NCI-H82 (cell line): ENCODE measurements at places on chromosomes 4 and X.

DNA sequence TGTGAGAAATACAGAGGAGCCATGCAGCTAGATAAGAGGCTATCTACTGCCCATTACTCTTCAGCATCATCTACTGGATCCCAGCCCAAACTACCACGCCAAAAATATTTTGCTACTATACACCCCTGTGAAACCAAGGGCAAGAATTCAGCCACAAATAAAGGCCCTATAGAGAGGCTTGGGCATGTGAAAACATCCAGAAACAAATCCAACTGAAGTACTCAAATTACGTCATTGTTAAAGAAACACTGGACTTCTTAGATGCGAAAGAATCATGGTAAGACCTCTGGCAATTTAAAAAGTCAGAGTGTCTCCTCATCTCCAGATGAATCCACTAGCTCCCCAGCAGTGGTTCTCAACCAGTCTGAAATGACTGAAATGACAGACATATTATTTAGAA, 12.8 kb downstream of the NDST3 start:
- DNase-seq, result no peak

- DNase-seq, result no peak
These were observed 255.5 kb upstream of the PITX2 start for GRCh38 chr4:110878413-110878812.

DNA sequence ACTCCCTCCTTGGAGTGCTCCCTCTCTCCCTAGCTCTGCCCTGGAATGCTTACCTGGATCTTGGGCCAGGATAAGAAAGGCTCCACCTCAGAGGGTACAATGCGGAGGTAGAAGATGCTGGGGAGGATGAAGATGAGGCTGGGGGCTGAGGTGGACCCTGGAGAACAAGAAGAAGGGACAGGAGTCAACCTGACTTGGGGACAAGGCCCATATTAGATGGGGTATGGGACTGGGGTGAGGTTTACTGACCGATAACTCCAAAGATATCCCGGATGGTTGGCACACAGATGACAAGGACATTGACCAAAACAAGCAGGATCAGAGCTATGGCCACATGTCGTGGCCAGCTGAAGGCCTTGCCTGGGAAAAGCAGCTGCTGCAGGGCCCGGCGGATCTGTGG, 10.6 kb downstream of the SLC38A5 start:
- no peak for DNase-seq

DNA sequence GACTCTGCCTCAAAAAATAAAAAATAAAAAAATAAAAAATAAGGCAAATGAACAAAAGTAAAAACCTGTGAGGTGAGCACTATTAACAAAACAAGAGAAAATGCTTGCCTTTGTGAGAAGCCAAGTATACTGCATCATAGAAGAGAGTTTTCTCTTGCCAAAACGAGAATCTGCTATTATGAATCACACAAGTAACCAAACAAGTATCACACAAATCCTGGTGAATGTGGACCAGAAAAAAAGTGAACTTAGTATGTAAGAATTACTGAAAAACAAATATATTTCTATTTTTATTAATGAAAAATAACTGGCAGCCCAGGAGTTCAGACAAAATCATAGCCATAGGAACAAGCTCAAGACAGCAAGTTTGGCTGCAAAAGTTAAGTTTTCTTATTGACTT, 193.5 kb downstream of the PDGFC start:
- no peak for DNase-seq

GRCh38 chrX:20059467-20060128, 57.1 kb downstream of the MAP7D2 start:
- DNase-seq, result no peak

DNA sequence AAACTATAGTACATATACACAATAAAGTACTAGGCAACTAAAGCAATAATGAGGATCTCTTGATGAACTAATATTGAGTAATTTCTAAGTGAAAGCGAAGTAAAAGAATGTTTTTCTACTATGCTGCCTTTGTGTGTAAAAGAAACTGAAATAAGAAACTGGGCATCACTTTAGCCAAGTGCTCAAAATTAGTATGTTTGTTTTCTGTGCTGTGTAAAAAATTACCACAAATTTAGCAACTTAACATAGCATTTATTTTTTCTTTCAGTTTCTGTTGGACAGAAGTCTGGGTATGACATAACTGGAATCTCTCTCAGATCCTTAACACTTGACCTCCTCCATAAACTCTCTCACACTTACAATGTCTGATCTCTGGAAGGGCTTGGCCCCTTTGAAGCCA, 687.1 kb upstream of the MAGEB2 start:
- DNase-seq, result no peak

GRCh38 chrX:70331161-70331560, 41.3 kb downstream of the KIF4A start:
- no peak for DNase-seq

DNA sequence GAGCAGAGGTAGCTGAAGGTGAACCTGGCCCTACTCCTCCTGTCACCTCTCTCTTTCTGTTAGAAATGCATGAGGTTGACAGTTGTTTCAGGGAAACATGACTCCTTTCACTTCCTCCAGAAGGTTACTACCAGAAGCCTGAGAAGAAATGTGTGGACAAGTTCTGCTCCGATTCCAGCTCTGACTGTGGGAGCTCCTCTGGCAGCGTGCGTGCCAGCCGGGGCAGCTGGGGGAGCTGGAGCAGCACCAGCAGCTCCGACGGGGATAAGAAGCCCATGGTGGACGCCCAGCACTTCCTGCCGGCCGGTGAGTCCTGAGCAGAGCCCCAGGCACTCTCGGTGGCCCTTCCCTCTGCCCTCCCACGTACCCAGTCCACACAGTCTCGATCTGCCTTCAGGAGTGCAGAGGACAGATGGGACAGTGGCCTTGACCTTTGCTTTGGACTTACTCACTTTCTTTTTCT, 61.3 kb upstream of the TLR2 start:
- DNase-seq, result no peak

- DNase-seq, result no peak
These were observed 25.7 kb downstream of the SLAIN2 start for GRCh38 chr4:48367016-48367415.

DNA sequence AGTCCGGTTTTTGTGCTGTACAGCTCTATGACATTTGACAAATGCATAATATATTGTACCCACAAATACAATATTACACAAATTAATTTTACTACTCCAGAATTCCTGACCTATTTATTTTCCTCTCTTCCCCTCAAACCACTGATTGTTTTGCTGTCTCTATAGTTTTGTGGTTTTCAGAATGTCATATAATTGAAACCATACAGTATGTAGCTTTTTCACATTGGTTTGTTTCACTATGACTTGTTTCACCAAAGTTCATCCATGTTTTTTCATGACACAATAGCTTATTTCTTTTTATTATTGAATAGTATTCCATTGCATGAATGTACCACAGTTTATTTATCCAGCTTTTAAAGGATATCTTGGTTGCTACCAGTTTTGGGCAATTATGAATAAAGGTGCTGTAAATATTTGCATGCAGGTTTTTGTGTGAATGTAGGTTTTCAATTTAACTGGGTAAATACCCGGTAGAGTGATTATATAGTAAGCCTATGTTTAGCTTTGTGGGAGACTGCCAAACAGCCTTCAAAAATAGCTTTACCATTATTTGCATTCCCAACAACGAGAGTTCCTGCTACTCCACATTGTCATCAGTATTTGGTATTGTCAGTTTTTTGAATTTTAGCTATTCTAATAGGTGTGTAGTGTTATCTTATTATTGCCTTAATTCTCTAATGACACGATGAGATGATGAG, 25.9 kb downstream of the RNF175 start:
- no peak for DNase-seq

DNA sequence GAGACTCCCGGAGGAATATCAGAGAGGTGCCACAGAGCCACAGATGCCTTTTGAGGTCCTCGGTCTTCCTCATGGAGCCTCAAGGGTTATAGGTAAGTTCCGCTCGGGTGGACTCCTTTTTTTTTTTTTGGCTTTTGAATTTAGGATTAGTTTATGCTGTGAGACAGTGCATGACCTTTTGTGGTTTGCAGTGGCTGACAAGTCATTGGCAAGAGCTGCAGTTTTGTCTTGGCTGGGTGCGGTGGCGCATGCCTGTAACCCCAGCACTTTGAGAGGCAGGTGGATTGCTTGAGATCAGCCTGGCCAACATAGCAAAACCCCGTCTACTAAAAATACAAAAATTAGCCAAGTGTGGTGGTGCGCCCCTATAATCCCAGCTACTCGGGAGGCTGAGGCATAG, 4.5 kb upstream of the GRSF1 start:
- no peak for DNase-seq

- peak; percentile 1 for DNase-seq
These were observed 322.8 kb upstream of the PPARGC1A start for GRCh38 chr4:24212642-24213041.

- DNase-seq, result no peak
These were observed 47.5 kb downstream of the ZGRF1 start for GRCh38 chr4:112589206-112589605.

- no peak for DNase-seq
These were observed 28.0 kb downstream of the TBL1X start for GRCh38 chrX:9492901-9493300.

GRCh38 chrX:39201305-39201990, 400.2 kb downstream of the MID1IP1 start:
- DNase-seq, result peak; percentile 2

GRCh38 chr4:15065516-15065915, 63.2 kb downstream of the CPEB2 start:
- DNase-seq, result no peak

DNA sequence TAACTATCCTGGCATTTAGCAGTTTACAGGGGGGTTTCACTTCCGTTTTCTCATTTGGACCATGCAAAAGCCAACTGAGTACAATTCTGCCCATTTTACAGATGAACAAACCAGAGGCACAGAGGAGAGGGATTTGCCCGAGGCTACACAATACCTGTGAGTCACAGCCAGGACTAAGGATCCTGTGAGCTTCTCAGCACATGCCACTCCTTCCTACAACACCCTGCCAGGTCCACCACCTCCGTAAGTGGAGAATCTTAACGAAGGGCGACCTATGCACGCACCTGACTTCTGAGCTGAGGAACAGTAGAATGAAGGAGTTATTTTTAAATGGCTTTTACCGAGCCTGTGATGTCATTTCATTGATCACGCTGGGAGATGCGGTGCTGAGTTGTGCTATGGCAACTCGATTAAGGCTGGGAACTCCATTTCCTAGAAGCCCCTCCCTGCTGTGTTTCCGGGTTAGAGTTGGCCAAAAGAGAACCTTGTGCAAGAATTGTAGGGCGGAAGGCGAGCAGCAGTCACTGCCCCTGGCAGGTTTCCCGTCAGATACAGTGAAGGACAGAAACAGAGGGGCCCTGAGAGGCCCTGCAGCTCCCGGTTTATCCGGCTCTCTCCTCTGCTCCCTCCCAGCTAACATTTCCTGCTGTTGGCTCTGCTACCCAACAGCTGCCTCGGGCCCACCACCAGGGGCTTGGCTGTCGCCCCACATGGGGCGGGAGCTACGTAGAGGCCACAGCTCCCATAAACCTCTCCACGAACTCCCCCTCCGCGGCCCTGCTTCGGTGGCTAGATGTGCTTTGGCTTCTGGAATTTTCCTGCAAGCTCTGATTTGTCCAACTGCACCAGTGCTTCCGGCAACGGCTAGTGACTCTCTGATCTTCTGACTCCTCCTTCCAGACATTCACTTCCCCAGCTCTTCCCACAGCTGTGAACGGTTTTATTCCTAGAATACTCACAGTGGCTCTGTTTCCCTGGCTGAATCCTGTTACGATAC, 75.1 kb upstream of the USP9X start:
- DNase-seq, result peak; percentile 6

GRCh38 chr4:125501568-125501967, 186.8 kb downstream of the FAT4 start:
- DNase-seq, result no peak

DNA sequence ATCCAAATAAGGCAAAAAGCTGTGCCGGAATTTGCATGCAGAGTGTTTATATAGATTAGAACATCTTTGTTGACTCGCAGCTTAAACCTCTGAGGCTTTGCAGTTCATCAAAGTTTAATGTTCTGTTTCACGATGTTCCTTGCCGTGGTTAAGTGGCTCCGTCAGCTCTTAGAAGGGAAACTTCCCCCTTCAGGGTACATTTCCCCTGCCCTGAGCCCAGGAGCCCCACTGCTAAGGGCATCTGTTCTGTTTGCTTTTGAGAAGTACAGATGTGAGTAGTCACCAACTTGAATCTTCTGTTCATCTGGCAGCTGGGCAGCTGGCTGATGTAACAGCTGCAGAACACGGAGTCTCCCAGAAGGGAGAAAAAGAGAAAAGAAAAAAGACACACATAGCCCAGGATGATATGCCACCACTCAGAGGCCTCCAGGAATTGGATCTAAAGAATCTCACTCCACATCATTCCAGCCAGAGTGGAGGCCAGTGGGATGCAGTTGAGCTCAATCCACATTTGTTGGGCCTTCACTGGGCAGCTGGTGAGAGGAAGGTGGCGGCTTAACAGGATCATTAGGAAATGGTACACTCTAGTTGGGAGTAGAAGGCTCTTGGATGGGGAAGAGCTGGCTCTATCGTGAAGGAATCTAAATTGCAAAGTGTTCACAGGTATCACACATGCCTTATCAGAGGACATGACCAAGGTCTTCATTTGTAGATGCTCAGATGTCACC, 178.7 kb upstream of the RBPJ start:
- no peak for DNase-seq

DNA sequence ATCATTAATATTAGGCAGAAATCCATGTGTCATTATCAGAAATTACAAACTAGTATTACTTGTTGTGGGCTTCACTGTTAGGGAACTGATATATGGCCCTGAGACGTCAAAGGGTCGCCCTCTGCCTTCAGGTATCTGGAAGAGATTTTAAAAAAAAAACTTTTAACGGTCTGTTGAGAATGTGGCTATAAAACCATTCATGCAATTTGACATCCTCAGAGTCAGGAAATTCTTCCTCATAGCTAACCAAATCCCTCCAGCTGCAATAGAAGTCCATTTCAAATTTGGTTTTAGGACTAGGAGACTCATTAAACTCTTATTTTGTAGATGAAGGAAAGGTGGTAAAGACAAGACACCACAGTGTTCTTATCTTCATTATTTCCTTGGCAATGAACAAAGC, 194.2 kb upstream of the NOCT start:
- DNase-seq, result no peak

DNA sequence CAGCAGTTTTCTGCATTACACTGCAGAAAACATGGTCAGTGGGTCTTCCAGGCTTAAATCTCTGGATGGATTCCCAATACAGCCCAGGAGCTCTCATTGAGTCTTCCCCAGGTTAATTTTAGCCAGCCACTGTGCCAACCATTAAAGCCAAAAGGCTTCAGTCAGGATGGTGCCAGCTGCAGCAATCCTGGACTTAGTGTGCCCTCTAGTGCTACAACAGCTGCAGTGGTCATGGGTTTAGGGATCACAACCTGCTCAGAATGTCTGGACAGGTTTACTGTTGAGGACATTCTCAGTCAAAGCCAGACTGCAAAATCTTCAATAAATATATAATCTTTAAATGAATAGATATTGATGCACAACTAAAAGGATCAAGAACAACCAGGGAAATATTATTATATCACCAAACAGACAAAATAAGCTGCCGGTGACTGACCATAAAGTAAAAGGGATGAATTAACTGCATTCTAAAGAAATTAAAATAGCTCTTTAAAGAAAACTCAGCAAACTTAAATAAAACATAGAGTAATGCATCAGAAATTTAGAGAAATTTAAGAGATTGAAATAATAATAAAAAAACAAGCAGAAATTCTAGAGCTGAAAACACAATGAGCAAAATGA, 639.9 kb downstream of the SPOCK3 start:
- DNase-seq, result peak; percentile 68

GRCh38 chr4:147717878-147718277, 14.0 kb upstream of the ARHGAP10 start:
- DNase-seq, result no peak

- DNase-seq, result peak; percentile 19
These were observed 8.7 kb downstream of the ATP11C start for GRCh38 chrX:139924069-139924695.
